ENCODE measurements at places on chromosomes 7 and 10.
A peak's percentile ranks its signal among the peaks of the same experiment; 100 is the strongest.

DNA sequence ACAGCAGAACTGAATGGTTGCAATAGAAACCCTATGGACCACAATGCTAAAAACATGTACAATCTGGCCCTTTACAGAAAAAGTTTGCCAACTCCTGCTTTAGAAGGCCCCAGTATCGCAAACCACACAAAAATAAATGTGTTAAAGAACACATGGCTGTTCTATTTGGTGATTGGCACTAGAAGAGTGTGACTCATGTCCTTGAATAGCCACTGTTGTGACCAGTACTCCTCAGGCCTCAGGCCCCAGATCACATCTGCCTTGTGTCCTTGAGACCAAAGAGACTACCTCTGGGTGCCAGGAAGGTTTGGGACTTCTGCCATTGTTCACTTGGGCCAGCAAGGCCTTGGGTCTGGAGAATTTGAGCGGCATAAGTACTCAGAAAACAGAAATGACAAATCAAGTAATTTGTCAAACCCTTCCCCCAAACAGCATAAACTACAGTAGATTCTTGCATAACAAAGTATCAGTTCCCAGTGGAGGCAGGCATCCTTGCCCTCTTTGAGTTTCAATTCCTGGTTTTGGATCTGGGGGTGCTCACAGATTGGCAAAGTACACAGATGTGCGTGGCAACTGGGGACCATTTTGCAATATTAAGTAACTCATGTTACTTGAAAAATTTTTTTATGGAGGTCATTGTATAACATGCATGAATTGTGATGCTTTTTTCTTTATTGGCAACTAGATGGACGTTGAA, 50.2 kb downstream of the MTURN start:
- DNase-seq, result no peak

GRCh38 chr7:51847461-51848134, 531.0 kb upstream of the COBL start:
- DNase-seq, result no peak

- DNase-seq, result no peak
Measured at GRCh38 chr7:31370609-31371008, 30.1 kb upstream of the NEUROD6 start.

DNA sequence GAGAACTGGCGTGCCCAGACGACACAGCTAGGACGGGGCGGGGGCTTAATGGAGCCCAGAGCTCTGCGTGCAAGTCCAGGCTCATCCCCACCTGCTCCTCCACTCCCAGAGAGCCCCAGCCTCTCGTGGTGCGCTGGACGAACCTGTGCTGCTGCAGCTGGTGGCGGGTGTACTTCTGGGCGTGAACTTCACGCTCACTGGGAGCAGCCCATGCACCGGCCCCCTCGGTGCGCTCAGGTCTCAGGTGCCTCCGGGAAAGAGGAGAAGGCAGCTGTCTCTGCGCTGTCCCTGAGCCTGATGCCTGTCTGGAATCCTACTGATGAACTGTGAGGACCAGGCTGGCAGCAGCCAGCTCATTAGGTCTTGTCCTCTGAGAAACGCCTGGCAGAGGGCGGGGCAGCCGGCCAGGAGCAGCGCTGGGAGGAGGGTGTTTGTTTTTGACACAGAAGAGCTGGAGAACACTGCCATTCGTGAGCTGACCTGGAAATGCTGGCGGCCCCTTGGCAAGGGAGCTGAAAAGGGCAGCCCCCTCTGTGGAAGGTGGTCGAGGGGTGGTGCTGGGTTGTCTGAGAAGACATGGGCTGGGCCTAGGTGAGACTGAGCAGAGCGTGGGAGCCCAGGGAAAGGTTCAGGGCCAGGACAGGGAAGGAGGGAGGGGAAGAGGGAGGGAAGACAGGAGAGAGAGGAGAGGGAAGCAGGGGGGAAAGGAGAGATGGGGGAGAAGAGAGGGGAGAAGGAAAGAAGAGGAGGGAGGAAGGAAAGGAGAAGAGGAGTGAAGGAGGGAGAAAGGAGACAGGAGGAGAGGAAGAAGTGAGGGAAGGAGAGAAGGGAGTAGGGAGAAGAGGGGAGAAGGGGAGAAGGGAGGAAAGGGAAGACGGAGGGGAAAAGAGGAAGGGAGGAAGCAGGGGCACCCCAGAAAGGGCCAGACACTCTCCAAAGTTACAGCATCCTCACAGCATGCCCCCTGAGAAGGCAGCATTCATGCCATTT, 53.5 kb upstream of the TNS3 start:
- DNase-seq, result no peak

GRCh38 chr7:9680713-9681112, 1247.3 kb downstream of the NXPH1 start:
- no peak for DNase-seq

DNA sequence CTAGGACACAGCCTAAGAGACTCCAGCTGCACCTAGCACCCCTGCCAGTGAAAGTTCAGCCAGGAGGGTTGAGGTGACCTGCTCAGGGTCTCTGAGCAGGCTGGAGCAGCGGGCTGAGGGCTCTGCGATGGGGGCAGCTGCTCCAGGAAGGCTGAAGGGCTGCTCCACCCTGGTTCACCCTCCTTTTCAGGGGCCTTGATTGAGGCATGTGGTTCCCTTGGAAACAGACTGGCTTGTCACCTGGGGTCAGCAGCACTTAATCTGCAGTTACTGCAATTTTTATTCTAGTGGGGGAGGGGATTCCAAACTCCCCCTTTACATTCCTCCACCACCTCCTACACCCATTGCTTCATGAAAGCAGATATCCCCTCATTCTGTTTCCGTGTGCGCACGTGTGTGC, 85.3 kb upstream of the UNC5B start:
- no peak for DNase-seq

DNA sequence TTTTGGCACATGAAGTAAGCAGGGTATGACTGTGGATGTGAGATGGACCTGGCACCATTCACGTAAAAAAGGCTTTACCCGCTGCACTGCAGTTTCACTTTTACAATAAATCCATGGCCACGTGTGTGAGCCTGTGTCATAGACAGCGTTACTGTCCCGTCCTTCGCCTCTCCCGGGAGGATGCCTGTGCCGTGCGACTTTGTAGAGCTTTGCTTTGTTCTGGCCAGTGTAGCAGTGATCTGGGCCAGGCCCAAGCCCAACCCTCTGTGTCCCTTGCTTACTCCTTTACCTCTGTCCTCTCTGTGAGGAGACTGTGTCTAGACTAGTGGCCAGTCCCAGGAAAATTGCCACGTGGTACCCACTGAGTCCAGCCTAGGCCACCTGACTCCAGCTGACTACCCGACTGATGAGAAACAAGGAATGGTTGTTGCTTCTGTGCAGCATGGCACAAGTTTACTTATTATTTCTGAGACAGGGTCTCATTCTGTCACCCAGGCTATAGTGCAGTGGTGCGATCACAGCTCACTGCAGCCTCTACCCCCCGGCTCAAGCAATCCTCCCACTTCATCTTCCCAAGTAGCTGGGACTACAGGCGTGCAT, 48.1 kb downstream of the JAKMIP3 start:
- DNase-seq, result peak; percentile 53

- no peak for DNase-seq
Measured at GRCh38 chr10:71790749-71791440, 17.6 kb upstream of the VSIR start.

- DNase-seq, result no peak
Measured at GRCh38 chr7:43396187-43396740, 186.6 kb upstream of the STK17A start.

GRCh38 chr10:59177031-59177797, 771 bp downstream of the PHYHIPL start:
- DNase-seq, result no peak

DNA sequence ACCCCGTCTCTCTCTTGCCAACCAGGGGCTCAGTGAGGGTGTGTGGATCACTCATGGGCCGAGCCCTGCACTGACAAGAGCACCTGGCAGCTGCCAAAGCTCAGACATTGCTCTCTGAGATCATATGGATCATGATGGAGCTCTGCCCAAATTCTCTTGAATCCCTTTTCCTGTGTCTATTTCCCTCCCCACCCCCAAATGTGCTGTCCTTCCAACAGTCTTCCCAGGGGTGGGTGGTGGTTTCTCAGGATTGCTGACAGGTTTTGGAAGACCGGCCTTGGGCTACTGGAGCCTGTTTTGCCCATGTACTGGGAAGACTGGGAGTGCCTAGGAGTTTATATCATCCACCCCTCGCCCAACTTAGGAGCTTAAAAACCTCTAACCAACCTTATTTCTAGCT, 10.5 kb downstream of the ARHGAP22 start:
- no peak for DNase-seq

DNA sequence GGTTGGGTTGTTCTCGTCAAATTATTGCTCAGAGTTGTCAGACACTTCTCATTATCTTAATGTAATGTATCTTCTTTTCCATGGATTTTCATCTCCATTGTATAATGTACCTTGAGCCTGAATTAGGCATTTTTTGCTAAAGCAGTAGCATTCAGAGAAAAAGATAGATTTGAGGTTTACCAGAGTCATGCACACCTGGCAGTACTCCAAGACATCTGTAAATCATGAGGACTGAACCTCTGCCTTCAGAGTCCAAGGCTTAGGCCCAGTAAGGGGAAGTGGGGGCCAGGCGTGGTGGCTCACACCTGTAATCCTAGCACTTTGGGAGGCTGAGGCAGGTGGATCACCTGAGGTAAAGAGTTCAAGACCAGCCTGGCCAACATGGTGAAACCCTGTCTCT, 624.3 kb upstream of the MBL2 start:
- DNase-seq, result no peak

GRCh38 chr10:69571618-69572158, 1.5 kb downstream of the NEUROG3 start:
- DNase-seq, result no peak

GRCh38 chr7:54888067-54888733, 129.2 kb upstream of the SEC61G start:
- DNase-seq, result no peak

- no peak for DNase-seq
Measured at GRCh38 chr10:6518791-6519429, 61.2 kb downstream of the PRKCQ start.

DNA sequence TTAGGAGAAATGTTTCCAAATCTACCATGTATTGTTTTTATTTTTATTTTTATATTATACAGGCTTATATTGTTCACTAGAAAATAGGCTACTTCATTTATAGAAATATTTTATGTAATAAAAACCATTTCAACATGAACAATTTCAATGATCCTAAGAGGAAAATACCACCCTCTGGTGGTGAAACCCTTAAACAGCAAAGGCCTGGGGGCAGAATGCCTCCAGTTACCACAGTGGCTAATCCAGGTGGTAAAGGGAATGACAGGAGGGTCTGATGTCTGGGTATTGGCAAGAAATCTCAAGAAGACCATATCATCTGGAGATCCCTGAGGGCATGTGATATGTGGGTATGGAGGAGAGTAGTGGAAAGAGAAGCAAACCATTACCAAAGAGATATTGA, 19.3 kb downstream of the MACC1 start:
- DNase-seq, result no peak

DNA sequence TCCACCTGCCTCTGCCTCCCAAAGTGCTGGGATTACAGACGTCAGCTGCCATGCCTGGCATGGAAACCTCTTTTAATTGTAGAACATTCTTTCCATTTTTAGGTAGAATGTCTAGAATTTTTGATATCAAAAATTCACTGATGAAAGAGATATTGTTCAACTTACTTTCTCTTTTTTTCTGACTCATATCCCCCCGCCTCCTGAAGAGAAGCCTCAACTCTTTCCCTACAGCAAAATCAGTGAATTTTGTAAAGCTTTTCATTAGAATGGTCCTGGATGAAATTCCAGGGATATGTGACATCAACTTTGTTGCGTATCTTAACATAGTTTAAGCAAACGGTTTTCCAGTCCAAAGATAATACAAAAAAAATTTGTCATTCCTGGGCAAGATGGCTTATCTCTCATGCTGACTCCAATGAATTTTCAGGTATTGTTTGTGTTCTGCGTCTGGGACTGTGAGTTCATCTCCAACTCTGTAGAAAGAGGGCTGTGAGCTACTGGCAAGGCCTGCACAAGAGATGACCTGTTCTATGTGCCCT, 256.8 kb downstream of the BMPER start:
- DNase-seq, result no peak

- no peak for DNase-seq
Measured at GRCh38 chr7:118372530-118372929, 148.0 kb downstream of the ANKRD7 start.

DNA sequence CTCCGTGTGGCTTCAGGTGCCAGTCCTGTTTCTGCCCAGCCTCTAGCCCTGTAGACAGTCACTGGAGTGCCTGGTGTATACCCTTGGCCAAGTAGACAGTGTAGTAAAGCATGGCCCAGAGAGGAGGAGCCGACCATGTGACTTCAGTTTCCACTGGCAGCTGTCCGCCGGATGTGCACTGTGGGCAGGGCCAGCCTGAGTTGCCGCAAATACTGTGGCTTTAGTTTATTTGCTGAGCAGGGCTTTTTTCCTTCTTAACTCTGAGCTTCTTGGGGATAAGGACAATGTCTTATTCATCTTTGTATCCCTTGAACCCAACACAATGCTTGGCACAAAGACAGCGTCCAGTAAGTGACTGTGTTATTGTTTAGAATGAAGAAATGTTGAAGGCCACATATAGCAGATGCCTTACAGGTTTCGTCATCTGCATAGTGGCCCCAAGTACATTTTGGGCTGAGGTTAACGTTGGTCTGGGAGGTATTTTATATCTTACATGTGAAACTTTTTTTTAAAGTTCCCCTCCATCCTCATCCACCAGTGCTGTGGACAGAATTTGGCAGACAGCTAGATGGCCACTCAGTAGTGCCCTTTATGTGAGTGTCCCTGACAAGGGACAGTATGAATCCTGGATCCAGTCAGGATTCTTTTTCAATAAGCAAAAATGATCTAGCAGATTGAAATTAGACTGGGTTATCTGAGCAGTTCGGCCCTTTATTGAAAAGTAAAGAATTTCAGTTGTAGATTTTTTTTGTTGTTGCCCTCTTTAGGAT, 40.6 kb downstream of the CYP17A1 start:
- DNase-seq, result peak; percentile 82

GRCh38 chr7:151566897-151567320, 47.2 kb upstream of the RHEB start:
- DNase-seq, result no peak

GRCh38 chr7:94352887-94353286, 41.8 kb upstream of the COL1A2 start:
- DNase-seq, result no peak

- no peak for DNase-seq
Measured at GRCh38 chr7:144842377-144842851, 6.6 kb upstream of the TPK1 start.

- DNase-seq, result no peak
Measured at GRCh38 chr10:28619455-28619854, 57.9 kb upstream of the BAMBI start.

DNA sequence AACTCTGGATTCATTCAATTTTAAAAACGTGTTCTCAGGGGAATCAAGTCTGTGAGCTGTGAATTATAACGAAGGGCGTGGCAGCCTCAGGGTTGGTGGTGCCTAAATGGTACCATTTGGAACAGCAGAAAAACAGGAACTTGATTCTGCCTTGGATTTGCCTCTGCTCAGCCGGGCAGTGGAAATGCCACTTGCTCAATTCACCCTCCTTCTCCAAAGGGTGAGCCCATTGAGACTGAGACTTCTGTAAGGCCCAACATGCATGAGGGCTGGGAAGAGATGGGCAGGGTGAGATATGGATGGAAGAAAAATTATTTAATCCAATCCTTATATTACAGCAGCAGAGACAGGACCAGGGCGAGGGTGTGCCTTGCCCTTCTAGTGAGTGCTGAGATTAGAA, 107.1 kb upstream of the HABP2 start:
- no peak for DNase-seq
